Activated CD4-positive, alpha-beta T cell treated with anti-CD3 and anti-CD28 coated beads for 36 hours (primary cell): ENCODE measurements at places on chromosomes 4 and X. TPM values are rescaled to one million over a fixed set of nuclear protein-coding genes. Genes with fewer than 3 reads are reported as not detected.

DNA sequence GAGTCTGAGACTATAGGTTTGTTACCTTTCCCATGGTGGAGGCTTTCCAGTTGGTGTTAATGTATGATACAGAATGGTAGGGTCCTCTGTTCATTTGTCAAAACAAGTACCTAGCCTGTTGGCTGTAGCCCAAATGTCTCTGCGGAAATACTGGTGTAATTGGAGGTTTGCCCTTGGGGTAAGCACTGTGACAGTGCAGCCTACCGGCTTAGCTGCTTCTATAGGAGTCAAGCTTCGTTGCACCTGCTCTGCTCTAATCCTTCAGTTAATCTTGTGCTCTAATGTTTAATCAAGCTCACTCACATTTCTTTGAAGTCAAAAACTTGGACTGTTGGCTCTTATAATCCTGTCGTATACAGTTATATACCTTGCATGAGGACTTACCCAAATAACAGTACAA is 203.4 kb downstream of the CCNG2 start:
- no peaks in the 10 kb centered on the region for H3K36me3 ChIP-seq
- H3K27me3 ChIP-seq, result no peaks in the 10 kb centered on the region
- no peaks in the 10 kb centered on the region for H3K4me1 ChIP-seq
- DNase-seq, result no peak

Gene JCHAIN
- total RNA-seq, result not detected

Gene SLITRK4
- not detected for total RNA-seq

GRCh38 chr4:140300271-140300970 is 73.0 kb upstream of the SCOC start:
- H3K4me3 ChIP-seq, result no peak overlapping the region
- no peak overlapping the region for H3K27ac ChIP-seq
- peaks cover 2% of the 10 kb centered on the region for H3K4me1 ChIP-seq
- DNase-seq, result peak; percentile 40
- no peaks in the 10 kb centered on the region for H3K27me3 ChIP-seq

DNA sequence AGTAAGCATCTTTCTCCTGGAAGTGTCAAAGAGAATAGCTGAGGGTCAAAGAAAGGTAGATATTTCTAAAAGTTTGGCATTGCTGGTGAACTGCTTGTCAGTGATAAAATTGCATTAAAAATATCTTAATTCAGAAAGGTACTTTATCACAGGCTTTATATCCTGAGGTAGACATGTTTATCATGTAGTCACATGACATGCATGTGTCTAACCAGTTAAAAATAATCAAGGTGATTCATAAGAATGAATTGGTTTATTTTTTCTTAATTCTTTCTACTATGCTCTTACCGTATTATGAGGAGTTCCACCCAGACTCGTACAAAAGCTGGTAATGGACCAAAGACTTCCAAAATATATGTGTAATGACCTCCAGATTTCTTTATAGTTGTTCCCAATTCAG is 6.1 kb downstream of the SLC7A11 start:
- H3K4me3 ChIP-seq, result no peak overlapping the region
- peaks cover 9% of the 10 kb centered on the region for H3K4me1 ChIP-seq
- H3K36me3 ChIP-seq, result no peaks in the 10 kb centered on the region
- H3K27me3 ChIP-seq, result no peaks in the 10 kb centered on the region
- no peak for DNase-seq
- no peak overlapping the region for H3K27ac ChIP-seq

DNA sequence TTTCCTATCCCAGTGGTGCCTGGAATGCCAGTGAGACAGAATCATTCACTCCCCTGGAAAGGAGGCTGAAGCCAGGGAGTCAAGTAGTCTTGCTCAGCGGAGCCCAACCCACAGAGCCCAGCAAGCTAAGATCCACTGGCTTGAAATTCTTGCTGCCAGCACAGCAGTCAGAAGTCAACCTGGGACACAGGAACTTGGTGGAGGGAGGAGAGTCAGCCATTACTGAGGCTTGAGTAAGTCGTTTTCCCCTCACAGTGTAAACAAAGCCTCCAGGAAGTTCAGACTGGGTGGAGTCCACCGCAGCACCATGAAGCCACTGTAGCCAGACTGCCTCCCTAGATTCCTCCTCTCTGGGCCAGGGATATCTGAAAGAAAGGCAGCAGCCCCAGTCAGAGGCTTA is 283.2 kb upstream of the CPEB2 start:
- no peak for DNase-seq
- H3K27me3 ChIP-seq, result peaks cover 15% of the 10 kb centered on the region
- H3K27ac ChIP-seq, result no peak overlapping the region
- H3K4me3 ChIP-seq, result no peak overlapping the region
- H3K36me3 ChIP-seq, result no peaks in the 10 kb centered on the region

- H3K4me3 ChIP-seq, result no peak overlapping the region
- H3K27me3 ChIP-seq, result no peaks in the 10 kb centered on the region
- peaks cover 9% of the 10 kb centered on the region for H3K4me1 ChIP-seq
- peaks cover 13% of the 10 kb centered on the region for H3K36me3 ChIP-seq
- DNase-seq, result no peak
- no peak overlapping the region for H3K27ac ChIP-seq
These were observed 121.2 kb downstream of the AFAP1 start for GRCh38 chr4:7818399-7818911.

Gene GAGE12C
- not detected for total RNA-seq
